Thymus (tissue), 14 donors: ENCODE measurements at places on chromosomes 6 and 20.

GRCh38 chr6:112013051-112013450 is 40.9 kb upstream of the CCN6 start:
- no peak for DNase-seq

DNA sequence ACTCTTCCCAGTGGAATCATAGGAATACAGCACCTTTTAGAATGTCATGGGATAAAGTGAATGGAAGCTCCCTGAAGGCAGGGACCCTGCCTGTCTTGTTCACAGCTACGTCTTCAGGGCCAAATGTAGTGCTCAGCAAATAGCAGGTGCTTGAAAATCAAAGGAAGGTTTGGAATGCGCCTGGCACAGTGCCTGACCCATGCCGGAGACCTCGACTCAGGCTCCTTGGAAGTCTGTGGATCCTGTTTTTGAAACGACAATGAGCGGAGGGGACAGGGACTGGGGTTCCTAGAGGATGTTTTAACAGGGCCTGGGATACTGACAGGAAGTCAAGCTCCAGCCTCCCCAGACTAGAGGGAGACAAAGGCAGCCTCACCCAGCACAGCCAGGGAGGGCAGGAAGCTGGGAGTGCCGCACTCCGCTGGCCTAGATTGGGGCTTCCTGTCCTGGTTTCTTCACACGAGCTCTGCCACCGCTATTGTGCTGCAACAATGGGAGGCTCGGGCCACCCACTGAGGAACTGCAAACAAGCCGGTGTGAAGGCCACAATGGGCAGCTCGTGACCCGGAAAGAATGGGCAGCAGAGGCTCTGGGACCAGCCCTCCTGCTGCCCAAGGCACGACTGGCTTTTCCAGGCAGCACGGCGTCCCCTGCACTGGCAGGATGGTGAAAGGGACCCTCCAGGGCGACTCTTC is 76.7 kb downstream of the PREX1 start:
- no peak for DNase-seq

- DNase-seq: no peak
These were observed 86.5 kb downstream of the SERAC1 start for GRCh38 chr6:158081657-158081935.

GRCh38 chr6:513961-514360 is 122.4 kb downstream of the IRF4 start:
- no peak for DNase-seq

- DNase-seq: no peak
These were observed 361.0 kb upstream of the MARCKS start for GRCh38 chr6:113496166-113496565.
